Stimulated activated CD4-positive, alpha-beta T cell treated with anti-CD3 and anti-CD28 coated beads, Interleukin-1b, Interleukin-23, amount 100 ng/mL, for 1 hour (primary cell): ENCODE measurements at places on chromosomes 12 and 14.

DNA sequence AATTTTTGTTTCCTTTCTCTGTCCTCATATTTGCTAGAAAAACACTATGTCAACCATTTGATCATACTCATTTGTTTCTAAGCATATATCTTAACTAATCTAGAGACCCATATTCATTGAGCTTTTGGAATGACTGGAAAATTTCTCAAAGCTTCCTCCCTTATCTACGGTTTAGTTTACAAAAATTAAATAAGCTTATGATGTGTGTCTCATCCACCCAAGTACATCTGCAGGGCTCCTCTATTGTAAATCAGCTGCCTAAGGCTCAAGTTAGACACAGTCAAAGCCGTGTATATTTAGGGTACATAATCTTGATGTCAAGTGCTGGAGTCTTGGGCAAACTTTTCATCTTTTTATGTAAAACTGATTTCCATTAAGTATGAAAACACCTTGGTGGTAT is 370.5 kb downstream of the DIO2 start:
- DNase-seq: no peak

DNA sequence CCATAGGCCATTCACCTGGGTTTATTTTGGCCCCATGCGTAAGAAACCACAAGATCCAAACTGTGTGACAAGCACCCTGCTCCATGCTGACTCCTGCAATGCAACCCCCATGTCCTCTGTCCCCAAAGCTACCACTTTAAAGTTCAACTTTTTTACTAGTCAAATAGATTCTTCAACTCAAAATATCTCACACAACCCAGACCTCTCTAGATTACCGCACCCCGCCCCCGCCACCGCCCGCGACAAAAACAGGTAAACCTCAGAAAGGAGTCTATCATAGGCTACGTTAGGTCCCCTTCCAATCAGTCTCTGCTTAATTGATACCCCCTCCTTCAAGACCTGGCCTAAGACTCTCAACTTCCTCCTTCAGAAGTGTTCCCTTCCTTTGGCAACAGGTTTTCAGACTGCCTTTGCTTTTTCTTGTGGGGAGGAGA is 2.2 kb downstream of the ZFP36L1 start:
- DNase-seq: no peak

DNA sequence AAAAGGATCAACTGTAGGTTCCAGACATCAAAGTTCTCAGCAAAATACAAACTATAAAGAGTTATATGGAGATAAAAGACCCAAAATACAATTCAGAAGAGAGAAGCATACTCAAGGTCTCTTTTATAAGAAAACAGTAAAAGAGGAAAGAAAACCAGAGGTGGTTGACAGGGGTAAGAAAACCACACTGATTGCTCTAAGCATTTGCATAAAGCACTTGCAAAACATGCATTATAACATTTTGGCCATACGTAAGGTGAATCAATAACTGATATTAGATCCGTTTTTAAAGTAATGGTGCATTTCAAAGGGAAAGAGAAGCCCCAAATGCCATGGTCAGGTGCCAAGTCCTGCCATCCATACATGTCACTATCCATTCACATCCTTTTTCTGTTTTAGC is 5.9 kb downstream of the DDHD1 start:
- no peak for DNase-seq

DNA sequence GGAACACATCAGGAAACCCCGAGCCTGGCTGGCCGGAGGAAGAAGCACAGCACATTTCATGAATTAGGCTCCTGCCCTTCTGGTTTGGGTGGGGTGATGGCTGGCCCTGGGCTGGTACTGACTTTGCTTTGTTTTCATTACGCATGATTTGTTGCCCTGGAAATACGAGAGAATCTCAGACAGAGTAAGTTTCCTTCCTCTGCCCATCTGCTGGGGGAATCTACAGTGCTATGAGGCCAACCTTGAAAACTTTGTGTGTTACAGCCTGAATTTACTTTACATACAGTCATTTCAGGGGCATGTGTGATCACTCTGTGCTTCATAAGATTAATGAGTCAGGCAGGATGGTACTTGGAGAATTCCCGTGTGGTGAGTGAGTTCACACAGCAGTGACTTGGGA is 20.5 kb upstream of the SLC5A8 start:
- DNase-seq: no peak

DNA sequence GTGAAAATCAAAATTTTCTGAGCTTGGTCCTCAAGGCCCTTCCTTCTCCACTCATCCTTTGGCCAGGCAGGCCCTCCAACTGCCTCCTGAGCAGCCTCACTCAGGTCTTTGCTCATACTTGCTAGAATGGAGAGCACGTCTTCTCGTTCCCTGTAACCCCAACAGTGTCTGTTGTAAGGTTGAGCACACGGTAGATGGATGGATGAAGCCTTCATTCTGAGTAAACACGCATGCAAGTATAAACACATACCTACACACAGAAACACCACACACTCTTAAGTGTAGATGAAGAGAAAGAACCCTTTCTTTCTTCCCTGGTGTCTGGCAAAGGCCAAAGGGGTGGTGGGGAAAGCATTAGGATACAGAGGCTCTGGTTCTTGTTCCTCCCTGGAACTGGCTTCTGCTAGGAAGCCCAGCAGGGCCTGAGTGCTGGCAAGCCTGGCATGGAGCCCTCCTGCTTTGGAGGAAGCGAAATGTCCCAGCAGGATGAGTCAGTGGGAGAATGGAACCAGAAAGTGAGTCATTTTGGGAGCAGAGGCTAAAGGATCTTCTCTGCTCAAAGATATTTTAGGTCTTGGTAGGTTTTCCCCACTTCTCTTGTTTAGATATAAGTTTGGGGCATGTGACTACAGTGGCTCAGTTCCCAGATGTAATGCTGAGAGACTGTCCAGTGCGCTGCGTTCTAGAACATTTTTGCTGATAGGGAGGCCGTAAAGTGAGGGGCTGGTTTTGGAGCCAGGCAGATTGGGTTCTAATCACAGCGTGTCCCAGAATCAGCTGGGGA is 127.4 kb downstream of the CACNA1C start:
- no peak for DNase-seq

DNA sequence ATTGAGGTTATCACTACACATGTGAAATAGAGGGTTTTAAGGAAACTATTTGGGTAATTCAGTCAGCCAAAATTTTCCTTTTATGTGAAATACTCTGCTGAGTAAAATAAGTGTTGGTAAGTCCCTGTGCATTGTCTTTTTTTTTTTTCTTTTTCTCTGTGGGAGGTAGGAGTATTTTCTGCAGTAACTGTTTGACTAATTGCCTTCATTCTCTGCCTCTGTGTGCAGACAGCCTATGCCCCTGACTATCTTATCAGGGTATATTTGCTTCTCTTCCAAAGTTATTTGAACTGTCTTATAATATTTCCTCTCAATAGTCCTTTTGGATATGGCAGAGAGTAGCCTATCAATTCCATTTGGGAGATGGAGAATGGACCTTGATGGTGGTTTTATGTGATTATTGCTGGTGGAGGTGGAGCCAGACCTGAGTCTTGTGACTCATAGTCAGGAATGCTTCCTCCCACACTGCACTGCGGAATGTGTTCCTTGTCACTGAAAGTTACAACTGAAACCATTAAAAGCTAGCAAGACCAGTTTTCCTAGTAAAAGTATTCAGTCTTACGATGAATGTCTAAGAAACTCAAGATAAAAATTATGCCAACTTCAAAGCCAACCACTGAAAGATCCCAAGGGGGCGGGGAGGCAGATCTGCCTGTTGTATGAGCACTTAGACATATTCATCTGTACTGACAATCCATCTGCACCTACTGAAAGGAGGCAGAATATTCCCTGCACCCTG is 40.9 kb upstream of the STXBP6 start:
- no peak for DNase-seq

DNA sequence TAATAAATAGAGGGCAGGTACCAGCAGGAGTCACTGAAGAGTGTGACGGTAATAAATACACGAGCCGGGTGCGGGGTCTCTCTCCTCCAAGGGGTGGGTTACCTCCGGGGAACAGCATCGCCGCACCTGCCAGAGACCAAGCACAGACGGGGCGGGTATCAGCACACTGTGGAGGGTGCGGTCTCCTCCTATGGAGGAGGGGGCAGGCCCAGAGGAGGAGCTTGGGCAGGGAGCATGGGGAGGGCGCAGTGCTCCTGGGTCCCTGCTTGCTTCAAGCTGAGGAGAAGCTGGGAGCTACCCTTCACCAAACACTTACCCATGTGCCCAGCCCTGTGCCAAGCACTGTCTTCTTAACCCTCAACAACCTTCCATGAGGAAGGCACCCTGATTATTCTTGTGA is 12.8 kb downstream of the PGF start:
- no peak for DNase-seq

GRCh38 chr12:128402486-128403243 is 135.7 kb downstream of the TMEM132C start:
- no peak for DNase-seq

DNA sequence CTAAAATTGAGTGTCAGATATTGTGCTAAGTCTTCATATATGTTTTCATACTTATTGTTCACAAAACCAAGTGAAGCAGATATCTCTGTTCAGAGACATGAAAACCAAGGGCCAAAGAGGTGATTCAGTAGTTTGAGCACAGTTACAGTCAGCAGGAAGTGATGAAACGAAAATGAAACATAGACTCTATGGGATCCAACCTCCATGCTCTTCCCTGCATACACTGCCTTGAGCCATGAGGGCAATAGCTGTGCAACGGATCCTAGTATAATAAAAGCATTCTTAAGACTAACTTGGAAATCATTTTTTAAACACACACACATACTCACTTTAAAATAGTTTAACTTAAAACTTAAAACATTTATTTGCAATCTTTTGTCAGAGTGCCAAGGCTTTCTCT is 27.9 kb downstream of the ESR2 start:
- DNase-seq: no peak

DNA sequence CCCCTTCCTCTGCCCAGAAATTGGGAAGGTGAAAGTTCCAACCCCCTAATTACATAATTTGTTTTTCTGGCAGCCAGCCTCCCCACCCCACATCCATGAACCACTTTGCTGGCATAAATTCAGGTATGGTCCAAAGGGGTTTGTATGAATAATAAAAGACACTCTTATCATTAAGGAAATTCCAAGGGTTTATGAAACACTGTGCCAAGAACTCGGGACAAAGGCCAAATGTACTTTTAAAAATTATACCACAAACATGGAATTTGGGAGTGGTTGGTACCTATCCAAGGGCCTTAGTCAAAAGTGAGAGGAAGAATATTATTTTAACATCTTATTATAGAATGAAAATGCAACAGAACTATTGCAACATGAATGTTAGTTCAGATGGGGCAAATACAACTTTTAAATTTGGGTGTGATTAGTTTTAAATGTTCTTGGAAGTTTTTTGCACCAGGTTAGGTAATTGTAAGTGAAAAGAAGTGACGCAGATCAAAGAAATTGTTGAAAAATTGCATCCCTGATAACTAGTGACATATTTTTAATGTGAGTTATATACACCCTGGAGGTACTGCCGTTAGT is 217.8 kb downstream of the TMEM117 start:
- no peak for DNase-seq

DNA sequence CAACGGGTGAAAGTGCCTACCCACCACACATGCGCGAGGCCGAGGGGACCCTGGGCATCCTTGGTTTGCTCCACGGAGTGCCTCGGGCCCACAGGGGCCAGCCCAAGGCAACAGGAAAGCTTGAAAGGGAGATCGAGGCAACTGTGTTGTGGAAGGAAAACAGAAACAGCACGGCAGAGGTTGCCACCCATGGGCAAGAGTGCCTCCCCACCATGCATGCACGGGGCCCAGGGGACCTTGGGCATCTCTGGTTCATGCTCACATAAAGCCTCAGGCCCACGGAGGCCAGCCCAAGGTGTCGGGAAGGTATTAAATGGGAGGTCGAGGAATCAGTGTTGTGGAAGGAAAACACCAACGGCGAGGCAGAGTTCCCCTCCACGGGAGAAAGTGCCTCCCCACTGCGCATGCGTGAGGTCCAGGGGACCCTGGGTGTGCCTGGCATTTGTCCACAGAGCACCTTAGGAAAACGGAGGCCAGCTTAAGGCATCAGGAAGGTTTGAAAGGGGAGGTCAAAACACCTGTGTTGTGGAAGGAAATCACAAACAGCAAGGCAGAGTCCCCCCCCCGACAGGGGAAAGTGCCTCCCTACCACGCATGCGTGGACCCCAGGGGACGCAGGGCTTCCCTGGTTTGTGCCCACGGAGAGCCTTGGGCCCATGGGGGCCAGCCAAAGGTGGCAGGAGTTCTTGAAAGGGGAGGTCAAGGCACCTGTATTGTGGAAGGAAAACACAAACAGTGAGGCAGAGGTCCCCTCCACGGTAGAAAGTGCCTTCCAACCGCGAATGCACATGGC is 367.3 kb downstream of the ALG10 start:
- DNase-seq: no peak

GRCh38 chr12:52783563-52784316 is 6.6 kb upstream of the KRT76 start:
- DNase-seq: no peak

DNA sequence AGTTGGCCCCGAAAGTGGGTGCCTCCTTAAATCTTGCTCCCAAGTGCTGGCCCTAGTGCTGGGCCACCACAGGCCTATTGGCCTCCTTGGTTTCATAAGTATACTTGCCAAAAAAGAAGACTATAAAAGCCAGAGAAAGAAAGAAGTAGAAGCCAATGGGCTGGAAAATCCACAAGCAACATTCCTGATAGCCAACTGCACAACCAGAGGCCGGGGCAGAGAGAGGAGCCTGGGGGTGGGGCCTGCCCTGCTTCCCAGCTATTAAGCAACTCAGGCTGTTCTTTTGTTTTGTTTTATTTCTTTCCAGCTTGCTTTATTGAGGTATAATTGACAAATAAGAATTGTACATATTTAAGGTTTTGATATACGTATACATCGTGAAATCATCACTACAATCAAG is 177.2 kb upstream of the NTF3 start:
- DNase-seq: no peak

DNA sequence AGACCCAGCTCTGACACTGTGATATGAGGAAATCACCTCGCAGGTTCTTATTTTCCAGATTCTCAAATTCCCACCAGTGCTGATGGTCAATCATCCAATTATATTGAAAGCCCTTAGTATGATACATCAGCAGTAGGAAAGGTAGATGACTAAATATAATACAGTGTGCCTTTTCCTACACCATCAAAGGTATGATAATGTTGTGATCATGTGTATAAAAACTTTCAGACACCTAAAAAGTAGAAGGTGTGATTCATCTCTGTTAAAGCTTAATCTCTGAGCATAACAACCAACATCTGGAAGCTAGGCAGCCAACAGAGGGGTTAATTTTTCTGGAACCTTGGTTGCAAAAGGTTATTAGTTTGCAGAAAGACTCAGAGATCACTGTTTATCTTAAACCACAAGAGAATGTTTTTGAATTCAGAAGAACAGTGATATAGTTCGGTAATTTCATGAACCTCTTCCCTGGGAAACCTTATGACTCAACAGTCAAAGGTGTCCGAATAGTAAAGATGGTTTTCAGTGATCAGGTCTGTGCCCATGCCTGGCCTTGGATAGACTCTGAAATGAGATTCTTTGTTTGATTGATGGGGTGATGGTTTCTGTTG is 122.5 kb downstream of the ETV6 start:
- no peak for DNase-seq

DNA sequence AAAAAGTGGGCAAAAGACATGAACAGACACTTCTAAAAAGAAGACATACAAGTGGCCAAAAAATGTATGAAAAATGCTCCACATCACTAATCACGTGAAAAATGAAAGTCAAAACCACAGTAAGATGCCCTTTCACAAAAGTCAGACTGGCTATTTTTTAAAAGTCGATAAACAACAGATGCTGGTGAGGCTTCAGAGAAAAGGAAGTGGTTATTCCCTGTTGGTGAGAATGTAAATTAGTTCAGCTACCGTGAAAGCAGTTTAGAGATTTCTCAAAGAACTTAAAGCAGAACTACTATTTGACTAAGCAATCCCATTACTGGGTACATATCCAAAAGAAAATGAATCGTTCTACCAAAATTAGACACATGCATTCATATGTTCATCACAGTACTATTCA is 237.0 kb downstream of the KIF21A start:
- no peak for DNase-seq
